ENCODE measurements at places on chromosomes 7 and 10.

DNA sequence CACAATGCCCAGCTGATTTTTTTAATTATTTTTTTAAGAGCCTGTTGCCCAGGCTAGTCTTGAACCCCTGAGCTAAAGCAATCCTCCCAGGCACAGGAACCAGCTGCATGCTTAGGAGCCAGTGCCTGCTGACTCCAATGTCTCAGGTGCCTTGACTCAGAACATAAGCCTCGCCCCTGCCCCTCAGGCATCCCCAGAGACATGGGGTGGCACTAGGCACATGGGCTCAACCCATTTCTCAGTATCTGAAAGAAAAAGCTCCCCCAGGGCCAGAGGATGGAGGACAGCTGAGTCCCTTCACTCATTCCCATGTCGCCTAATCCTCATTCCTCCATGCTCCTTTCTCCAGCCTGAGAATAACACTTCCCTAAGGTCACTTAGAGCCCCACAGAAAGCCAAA is 39.1 kb downstream of the KCNH2 start:
- no peak for DNase-seq

- no peak for DNase-seq
Observed at GRCh38 chr7:69620063-69620462, 21.8 kb downstream of the AUTS2 start.

DNA sequence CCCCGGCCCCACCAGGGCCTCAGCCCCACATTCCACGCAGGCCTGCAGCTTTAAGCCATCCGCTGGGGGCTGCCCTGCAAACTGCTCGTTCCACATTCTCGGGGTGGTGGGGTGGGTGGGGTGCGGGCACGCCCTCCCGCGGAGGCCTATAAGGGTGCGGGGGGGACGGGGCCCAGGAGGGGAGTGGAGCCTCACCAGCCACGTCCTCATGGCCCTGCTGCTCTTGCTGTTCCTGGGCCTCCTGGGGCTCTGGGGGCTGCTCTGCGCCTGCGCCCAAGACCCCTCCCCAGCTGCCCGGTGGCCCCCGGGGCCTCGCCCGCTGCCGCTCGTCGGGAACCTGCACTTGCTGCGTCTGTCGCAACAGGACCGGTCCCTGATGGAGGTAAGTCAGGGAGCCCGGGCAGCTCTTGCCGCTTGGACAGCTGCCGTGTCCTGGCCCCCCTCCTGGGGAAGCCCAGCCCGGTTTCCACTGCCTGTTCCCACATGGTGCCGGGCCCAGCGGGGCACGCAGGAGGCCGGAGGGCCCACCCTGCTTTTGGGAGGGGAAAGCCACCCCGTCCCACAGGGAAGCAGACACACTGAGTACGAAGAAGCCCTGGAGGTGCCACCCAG is at the start of gene CYP2W1:
TSS of gene CYP2W1 (plus strand) at position 178 of the 612 bp plus-strand sequence. CDS start at position 209, 31 bp downstream.
- no peak for DNase-seq

GRCh38 chr10:73774637-73775036 is 7.2 kb upstream of the CHCHD1 start:
- DNase-seq: no peak

DNA sequence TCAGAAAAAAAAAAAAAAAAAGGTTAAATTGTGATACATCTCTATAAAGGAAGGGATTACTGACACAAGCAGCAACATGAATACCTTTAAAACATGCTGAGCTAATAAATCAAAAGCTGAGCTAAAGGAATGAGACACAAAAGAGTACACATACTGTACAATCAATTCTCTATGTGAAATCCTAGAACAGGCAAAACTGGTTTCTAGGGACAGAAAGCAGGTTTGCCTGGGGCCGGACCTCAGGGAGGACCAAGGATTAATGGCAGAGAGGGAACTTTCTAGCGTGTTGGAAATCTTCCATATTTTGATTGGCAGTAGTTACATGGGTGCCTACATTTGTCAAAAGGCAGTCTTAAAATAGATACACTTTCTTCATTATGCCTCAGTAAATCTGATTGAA is 52.5 kb downstream of the KLRG2 start:
- no peak for DNase-seq

- no peak for DNase-seq
Observed at GRCh38 chr7:116443101-116443523, 56.4 kb upstream of the CAV2 start.

All from NCI-H446 (cell line).